ENCODE measurements at places on chromosomes 3 and 15.

- no peak for DNase-seq
Observed at GRCh38 chr3:190618330-190619030, 104.6 kb downstream of the IL1RAP start.

DNA sequence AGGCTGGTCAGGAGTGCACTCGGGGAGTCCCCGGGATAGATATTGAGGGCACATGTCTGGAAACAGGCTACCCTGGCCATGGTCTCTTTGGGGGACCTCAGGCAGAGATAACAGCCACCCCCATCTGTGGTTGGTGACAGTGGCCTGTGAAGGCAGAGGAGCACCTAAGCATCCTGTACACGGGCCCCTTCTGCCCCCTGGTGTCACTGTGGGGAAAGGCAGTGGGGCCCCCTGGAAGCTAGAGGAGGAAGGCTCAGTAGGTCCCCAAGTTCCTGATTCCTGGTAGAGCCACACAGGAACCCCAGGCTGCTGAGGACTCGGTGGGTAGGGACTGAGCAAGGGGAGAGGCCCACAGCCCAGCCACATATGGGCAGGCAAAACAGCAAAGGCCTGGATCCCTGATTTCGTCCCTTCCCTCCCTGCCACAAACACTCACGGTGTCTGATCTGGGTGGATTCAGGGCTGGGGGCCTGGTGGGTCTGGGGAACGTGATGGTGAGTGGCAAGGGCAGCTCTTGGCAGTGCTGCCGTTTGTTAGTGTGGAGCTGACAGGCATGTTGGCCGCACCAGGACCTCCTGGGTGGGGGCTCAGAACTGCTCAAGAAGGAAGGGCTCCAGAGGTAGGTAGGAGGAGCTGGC lies 14.1 kb upstream of the CXCR6 start:
- peak; percentile 64 for DNase-seq

GRCh38 chr3:61520966-61521628 lies 40.3 kb upstream of the PTPRG start:
- peak; percentile 18 for DNase-seq

GRCh38 chr3:197736010-197736490 lies 654 bp downstream of the RUBCN start:
- DNase-seq: peak; percentile 34

- DNase-seq: no peak
Observed at GRCh38 chr3:110564674-110565073, 506.9 kb upstream of the NECTIN3 start.

DNA sequence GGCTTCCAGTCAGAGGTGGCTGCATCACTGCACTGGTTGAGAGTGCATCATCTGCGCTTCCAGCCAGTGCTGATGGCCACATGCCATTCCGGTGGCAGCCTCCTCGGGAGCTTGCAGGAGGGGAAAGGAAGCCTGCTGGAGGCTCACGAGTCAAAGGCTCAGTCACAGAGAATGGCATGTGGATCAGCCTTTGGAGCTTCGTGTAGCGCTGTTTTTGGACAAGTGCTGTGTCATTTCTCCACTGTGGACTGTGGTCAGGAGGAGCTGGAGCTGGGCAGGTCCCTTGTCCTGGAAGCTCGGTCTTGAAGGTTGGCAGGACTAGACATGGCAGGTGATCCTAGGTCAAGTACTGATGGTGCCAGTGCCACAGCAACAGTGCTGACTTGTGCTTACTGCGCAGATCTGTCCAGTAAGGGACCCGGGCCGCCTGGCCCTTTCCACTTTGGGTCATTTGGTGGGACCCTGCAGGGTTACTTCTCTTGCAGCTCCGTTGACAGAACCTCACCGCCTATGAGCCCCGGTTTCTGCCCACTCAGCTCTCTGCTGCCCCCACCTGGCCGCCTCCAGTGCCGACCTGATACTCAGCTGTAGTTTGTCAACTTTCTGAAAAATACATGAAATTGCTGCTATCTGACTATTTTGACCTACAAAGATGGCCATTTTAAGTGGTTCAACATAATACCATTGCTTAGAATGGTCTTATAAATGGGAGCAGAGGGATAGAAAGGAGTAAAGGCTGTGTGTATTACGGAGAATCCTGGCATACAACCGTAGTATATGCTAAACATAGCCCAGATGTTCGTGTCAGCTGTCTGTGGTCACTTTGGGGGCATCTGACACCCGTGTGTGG lies 27.6 kb upstream of the TRPM1 start:
- peak; percentile 86 for DNase-seq

GRCh38 chr3:102078854-102079808 lies 229.8 kb downstream of the NFKBIZ start:
- no peak for DNase-seq

GRCh38 chr15:72141171-72142084 lies 23.2 kb downstream of the SENP8 start:
- DNase-seq: no peak

GRCh38 chr15:74378848-74379247 lies 11.4 kb upstream of the CYP11A1 start:
- no peak for DNase-seq

DNA sequence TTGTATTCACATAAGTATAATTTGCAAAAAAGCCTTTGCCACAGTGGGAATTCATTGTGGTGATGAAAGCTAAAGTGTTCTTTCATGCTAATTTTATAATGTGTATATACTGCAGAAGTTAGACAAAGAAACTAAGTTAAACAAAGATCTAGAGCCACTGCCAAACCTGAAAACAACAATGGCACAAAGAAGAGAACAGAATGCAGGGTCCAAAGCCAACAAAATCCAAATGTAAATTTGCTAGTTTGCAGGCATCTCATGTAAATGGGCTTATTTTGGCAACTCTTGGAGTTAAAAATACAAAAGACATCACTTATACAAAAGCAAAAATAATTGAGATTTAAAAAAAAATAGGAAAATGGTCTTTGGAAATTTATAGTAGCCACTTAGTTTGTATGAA lies 123.0 kb downstream of the TCF12 start:
- DNase-seq: no peak

DNA sequence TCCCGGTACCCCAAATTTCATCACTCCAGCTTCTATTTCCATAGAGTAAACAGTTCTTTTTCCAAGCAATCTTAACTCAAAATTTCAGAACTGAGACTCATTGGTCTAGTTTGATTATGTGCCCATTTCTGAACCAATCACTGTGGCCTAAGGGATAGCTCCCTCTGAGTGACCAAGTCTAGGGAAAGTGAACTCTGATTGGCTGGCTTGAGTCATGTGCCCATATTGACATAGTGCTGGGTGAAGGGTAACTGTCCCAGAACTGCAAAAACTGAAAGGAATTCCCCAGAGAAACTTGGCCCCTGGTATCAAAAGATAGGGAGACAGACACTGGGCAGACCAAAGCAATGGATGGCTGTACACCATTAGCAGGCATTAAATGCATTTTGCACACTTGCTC lies 171.2 kb upstream of the WNT5A start:
- no peak for DNase-seq

Data from nephron progenitor cell (in vitro differentiated cells).